ENCODE measurements at places on chromosomes 6 and 20. TPM values are rescaled to one million over a fixed set of nuclear protein-coding genes. Genes with fewer than 3 reads are reported as not detected.
A peak's percentile ranks its signal among the peaks of the same experiment; 100 is the strongest.

The NDUFAF4 gene
- 37.0 TPM for total RNA-seq

The RAET1L gene
- total RNA-seq = not detected

DNA sequence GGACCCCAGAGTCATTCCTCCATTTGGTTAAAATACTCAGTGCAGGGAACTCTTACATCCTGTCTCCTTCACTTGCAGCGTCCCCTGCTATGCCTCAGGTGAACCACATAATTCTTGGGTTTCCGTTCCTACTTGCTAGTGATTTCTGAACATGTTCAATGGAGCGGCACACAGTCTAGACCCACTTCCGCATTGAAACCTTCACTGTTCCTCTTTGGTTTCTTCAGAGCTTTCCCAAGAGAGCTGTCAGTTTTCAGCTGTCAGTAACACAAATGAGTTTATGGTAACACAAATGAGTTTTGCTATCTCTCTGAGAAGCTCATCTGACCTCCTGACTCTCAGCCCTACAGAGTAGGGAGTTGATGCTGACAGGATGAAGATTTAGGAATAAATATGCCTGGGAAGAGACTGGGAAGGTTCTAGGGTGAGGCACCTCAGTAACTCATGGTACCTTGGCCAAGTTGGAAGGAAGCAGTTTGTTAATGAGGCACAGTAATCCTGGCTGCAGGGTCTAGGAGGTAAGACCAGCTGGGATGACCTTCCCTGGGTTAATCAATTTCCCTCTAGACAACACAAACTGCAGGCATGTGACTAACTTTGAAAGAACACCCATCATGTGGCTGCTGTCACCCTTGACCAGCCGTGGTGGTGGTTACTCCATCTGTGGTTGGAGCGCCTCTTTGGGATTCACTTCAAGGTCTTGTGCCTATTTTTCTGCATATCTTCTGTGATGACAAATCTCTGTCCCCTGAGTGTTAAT is 5.4 kb downstream of the SYS1 start:
- DNase-seq = no peak

DNA sequence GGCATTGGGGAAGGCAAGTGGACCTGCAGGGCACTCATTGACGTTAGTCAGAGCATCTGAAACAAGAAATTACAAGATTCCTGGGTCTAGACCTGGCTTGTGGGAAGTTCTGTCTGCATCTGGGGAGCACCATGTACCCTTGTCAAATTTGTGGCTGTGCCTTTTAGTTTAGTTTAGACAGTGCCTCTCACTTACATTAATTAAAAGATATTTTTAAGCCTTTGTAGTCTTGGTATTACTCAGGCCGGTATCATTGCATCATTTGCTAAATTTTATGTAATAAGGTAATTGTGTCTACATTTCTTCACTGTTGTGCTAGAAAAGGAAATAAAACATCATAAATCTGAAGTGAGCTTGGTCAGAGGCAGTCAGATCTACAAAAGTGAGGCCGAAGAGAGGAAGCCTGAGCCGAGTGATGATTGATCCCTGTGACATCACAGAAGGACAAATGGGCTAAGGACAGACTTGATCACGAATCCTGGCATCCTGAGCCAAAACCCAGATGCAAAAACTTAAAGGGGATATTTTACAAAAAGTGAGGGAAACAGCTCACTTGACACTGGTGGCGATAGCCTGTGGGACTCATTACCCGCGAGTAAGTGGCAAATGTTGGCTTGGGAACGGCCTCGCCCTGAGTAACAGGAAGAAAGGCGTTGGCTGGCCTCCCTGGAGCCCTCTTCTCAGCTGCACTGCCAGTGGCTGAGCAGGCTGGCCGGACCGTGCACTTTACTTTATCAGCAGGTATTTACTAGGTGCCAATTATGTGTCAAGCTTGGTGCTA is 106.5 kb downstream of the TCP11 start:
- peak; percentile 82 for DNase-seq

DNA sequence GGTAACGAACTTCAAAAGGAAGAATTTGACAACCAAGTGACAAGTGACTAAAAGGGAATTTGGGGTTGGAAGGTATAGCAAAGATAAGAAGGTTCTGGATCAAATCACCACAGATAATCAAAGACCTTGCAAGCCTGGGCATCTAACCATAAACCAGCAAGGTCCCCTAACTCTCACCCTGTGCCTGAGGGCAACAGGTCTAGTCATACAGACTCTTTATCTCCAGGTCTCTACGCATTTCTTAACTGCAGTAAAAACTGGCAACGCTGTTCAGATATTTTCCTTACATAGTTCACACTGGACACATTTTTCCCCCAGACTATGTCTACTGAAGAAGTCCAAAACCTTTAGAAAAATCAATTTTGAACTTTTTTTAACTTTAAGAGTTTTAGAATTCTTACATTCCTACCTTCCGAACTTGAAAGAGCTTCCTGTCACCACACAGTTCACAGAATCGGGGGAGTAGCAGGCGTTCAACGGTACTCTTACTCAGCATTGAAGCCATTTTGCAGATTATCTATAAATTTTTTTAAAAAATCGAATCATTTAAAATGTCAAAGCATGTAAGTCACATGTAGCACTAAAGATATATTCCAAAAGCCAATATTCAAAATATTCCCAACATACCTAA is 23.0 kb upstream of the ANKRD60 start:
- no peak for DNase-seq

GRCh38 chr20:57705127-57705899 is 4.5 kb downstream of the PMEPA1 start:
- DNase-seq = no peak

GRCh38 chr20:62202083-62202395 is 18.0 kb downstream of the HRH3 start:
- DNase-seq = peak; percentile 19
